ENCODE measurements at places on chromosomes 6 and 20. TPM values are rescaled to one million over a fixed set of nuclear protein-coding genes. Genes with fewer than 3 reads are reported as not detected.
A peak's percentile ranks its signal among the peaks of the same experiment; 100 is the strongest.

Gene AGER
- 3.5 TPM for total RNA-seq

Gene SRMS
- not detected for total RNA-seq

DNA sequence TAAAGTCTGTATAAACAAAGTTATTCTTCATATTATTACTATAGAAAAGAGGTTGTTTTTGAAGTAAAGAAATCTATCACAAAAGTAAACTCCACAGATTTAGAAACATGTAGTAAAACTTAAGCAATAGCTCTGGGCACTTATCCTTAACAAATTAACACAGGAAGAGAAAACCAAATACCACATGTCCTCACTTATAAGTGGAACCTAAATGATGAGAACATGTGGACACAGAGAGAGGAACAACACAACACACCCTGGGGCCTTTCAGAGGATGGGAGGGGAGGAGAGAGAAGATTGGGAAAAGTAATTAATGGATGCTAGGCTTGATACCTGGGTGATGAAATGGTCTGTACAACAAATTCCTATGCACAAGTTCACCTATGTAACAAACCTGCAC is 57.2 kb downstream of the C6orf58 start:
- no peak for DNase-seq

DNA sequence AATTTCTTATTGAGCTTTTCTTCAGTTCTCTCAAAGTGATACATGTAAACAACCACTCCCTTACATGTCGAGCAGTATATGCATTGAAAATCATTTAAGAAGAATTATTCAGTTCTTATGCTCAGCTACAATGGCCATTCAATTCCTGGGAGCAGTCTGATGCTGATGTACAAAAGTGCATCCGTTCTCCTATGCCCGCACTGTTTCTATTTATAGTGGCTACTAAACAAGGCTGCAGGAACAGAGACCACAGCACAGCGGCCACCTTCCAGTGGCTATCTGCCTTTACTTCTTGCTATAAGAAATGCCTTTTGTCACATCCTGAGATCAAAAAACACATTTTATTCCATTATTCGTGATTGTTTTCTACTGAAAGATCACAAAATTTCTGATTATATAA is 82.2 kb downstream of the FHL5 start:
- no peak for DNase-seq

DNA sequence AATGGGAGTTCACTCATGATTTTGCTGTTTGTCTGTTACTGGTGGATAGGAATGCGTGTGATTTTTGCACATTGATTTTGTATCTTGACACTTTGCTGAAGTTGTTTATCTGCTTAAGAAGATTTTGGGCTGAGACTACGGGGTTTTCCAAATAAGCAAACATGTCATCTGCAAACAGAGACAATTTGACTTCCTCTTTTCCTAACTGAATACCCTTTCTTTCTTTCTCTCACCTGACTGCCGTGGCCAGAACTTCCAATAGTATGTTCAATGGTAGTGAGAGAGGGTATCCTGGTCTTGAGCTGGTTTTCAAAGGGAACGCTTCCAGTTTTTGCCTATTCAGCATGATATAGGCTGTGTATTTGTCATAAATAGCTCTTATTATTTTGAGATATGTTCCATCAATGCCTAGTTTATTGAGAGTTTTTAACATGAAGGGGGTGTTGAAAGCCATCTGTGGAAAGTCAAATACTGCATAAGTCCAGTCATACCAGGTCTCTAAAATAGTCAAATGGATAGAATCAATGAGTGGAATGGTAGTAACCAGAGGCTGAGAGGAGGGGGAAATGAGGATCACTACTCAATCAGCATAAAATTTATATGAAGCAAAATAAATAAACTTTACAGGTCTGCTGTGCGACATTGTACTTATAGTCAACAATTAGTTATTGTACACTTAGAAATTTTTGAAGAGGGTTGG is 610.4 kb upstream of the ADGRB3 start:
- DNase-seq = no peak

Gene PDRG1
- 7.9 TPM for total RNA-seq

Gene LY6G6D
- total RNA-seq = not detected

DNA sequence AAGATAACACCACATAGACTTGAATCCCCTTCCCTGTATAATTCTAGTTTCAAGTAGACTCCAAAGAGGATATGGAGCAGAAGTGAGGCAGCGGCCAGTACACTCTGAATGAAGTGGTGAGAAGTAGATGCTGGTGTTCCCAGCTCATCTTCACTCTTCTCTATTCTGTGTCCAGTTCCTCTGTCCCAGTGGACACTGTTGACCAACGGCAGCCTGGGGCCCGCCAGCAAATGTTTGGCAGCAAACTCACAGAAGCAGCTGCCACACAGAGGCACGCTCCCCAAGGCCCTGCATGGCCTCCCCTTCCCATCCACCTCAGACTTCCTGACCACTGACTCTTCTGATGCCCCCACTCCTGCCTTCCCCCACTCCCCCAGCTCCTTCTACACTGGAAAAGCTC is 358.9 kb upstream of the ID4 start:
- no peak for DNase-seq

Gene ADGRB3
- 0.51 TPM for total RNA-seq

- peak; percentile 83 for DNase-seq
Observed at GRCh38 chr20:50724851-50725723, 6.3 kb upstream of the PARD6B start.

- DNase-seq = no peak
Observed at GRCh38 chr20:8522168-8522567, 390.1 kb downstream of the PLCB1 start.

DNA sequence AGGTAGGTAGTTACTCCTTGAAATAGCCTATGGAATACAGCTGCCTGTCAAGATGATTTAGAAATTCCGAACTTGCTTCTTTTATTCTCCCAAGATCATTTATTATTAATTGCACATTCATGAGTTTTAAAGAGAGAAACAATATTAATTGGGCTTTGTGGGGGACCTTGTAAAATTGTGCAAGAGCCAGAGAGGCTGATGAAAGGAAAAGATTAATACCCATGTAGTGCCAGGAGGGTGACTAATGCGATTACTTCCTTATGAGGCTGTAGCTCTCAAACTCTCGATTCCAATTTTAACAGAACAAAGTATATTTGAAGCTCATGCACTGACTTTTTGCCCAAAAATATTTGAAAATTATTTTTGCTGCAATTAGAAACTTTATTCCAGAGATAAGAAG is 423.8 kb upstream of the ID4 start:
- no peak for DNase-seq

Gene OPN5
- total RNA-seq = not detected

GRCh38 chr6:137536104-137536773 is 42.0 kb upstream of the OLIG3 start:
- DNase-seq = no peak

DNA sequence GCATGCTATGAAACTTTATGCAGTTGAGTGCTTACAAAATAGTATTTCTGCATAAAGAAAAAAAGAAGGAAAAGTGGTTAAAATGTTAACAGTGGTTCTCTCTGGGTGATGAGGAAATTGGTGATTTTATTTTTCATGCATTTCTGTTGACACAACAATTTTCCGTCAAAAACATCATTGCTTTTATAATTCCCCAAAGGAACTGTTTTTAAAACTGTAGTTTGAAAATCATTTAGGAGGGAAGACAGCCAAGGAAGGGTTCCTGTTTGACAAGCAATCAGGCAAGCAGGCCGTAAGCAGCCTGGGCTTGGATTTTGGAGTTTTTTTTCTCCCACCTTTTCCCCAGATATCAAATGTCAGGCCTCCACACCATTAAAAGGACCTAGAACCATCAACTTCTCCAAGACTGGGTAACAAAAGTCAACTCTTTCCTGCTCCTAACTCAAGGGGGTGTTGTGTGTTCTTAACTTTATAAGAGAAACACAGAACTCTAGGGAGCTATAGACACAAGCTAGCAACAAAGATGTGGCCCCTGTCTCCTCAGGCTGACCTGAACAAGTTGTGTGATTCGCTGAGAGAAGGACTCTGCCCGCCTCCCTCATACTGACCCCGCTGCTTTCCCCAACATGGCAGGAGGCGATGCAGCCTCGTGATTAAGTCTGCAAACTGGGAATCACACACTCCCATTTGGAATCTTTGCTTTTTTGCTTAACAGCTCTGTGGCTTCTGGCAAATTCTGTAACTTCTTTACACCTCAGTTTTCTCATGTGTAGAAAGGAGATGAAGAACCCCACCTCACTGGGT is 146.6 kb downstream of the BCAS1 start:
- DNase-seq = no peak

Gene RIN2
- 63.9 TPM for total RNA-seq

- DNase-seq = no peak
Observed at GRCh38 chr6:39897698-39898097, 36.6 kb downstream of the MOCS1 start.

Gene ADGB
- total RNA-seq = not detected

DNA sequence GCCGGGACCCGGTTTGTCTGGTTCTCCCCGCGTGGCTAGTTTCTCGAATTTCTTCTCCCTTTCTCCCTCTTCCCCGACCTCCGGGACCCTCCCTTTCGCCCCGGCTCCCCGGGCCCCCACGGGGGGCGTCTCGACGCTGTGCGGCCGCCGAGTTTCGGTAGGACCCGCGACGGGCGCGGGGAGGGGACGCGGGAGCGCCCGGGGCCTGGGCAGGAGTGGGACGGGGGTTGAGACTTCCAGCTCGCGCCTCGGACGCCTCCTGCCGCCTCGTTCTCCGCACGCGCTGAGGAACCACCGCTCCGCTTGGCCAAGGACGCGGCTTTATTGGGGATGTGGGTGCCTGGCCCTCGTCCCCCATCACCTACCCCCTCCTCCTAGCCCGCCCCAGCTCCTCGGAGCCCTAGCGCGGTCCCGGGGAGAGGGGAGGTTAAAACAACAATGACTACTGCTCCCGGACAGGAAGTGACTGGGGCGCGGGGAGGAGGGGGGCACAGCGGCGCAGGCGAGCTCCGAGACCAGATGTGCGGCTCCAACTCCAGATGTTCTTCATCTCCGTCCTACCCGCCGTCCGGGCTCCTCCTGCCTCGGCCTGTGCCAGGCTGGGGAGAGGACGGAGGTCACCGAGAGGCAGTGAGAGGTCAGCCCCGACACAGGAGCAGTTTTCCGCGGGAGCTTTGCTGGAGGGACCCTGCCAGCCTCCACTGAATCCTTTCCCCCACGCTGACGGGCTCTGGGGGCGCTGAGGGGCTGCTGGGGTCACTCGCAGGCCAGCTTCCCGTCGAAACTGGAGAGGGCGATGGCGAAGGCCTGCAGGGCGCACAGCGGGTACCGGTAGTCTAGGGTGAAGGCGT is 917 bp upstream of the TEAD3 start:
- DNase-seq = peak; percentile 84

Gene KIF25
- 0.24 TPM for total RNA-seq

Gene CCDC170
- total RNA-seq = 0.38 TPM

Gene FERMT1
- total RNA-seq = 0.54 TPM

GRCh38 chr6:127484212-127484863 is 25.1 kb upstream of the KIAA0408 start:
- DNase-seq = no peak

DNA sequence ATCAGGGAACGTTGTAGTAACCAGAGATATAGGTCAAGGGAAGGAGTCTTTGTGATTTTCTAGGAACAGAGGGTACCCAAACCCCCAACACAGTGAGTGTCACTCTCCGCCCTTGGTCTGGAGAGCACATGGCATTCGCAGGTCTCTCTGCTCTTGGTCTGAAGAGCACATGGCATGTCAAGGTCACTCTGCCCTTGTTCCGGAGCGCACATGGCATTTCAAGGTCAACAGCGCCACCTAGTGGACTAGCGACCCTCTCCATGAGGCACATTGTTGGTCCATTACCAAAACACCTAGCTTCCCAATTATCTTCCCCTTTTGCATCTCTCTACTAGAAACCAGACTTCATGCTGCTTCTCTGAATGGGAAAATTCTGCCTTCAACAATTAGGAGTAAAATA is 260.0 kb downstream of the C6orf118 start:
- no peak for DNase-seq

- DNase-seq = no peak
Observed at GRCh38 chr6:105321207-105321606, 81.7 kb downstream of the PREP start.

Gene GSTA2
- not detected for total RNA-seq

GRCh38 chr6:158037021-158037420 is 55.4 kb downstream of the SYNJ2 start:
- peak; percentile 29 for DNase-seq

GRCh38 chr6:156862711-156863110 is 85.5 kb downstream of the ARID1B start:
- DNase-seq = no peak

Gene LBP
- total RNA-seq = 0.11 TPM

Gene PAX1
- 0.35 TPM for total RNA-seq

DNA sequence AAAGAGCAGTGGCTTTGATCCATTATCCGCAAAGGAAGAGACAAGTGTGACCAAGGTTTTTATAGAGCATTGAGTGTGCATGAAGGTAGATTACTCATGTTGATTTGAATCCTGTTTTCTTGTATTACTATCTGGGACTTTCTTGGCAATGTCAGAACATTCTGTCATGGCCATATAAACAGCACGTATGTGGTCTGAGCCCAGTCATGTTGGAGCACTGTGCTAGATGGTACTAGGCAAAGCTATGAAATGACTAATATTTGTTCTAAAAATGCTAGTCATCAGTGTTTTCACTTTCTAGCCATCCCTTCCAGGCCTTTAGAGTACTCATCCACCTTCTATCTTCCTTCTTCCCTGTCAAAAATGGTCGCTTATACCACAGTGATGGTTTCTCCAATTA is 278.6 kb upstream of the FLRT3 start:
- DNase-seq = no peak

All from cardiac septum (tissue), 1 donor.